ENCODE measurements at places on chromosomes 16 and 17. TPM values are rescaled to one million over a fixed set of nuclear protein-coding genes. Genes with fewer than 3 reads are reported as not detected.

Gene TBC1D3I
- polyA plus RNA-seq: 0.19 TPM

Gene MRTFB
- 8.7 TPM for polyA plus RNA-seq

Gene B3GNT9
- 2.4 TPM for polyA plus RNA-seq

Gene CCDC40
- 0.63 TPM for polyA plus RNA-seq

Gene SRR
- polyA plus RNA-seq: 3.2 TPM

Gene KRT33A
- not detected for polyA plus RNA-seq

Gene CES5A
- polyA plus RNA-seq: not detected

Gene HOXB3
- 3.0 TPM for polyA plus RNA-seq

Gene RRAD
- 4.1 TPM for polyA plus RNA-seq

Gene MYH13
- polyA plus RNA-seq: not detected
